Uterus (tissue), 4 donors: ENCODE measurements at places on chromosomes 11 and 22. TPM values are rescaled to one million over a fixed set of nuclear protein-coding genes. Genes with fewer than 3 reads are reported as not detected.

The ANGPTL5 gene
- not detected for total RNA-seq

GRCh38 chr11:73322382-73323306 is 14.6 kb downstream of the ARHGEF17 start:
- DNase-seq, result peak; percentile 69
- peak overlapping the region; percentile 98 for H3K27ac ChIP-seq
- no peak overlapping the region for H3K4me3 ChIP-seq
- peaks cover 35% of the 10 kb centered on the region for H3K4me1 ChIP-seq
- no peaks in the 10 kb centered on the region for H3K36me3 ChIP-seq
- H3K27me3 ChIP-seq, result no peaks in the 10 kb centered on the region

GRCh38 chr11:68122936-68123539 is 1.9 kb upstream of the CHKA start:
- no peak overlapping the region for H3K27ac ChIP-seq
- DNase-seq, result no peak
- H3K27me3 ChIP-seq, result no peaks in the 10 kb centered on the region
- no peak overlapping the region for H3K4me3 ChIP-seq
- no peaks in the 10 kb centered on the region for H3K36me3 ChIP-seq
- no peaks in the 10 kb centered on the region for H3K4me1 ChIP-seq

GRCh38 chr11:124728134-124728533 is 11.6 kb upstream of the NRGN start:
- no peak overlapping the region for H3K4me3 ChIP-seq
- no peak for DNase-seq
- no peaks in the 10 kb centered on the region for H3K27me3 ChIP-seq

DNA sequence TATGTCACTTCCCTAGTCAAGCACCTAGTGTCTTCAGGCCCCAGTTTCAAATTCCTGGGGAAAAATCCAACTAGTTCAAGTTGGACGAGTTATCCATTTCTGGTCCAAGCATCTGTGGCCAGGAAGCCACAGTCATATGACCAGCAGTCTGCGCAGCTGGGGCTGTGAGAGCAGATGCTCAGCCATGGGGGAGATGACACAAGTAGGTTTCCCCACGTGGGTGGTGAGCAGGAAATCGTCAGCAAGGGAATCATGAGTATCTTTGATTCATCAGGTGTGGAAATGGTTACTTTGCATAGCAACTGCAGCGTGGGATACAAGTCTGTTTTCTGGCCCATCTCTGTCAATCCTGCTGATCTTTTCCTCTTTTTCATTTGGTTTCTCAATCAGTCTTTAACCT is 185.3 kb downstream of the C11orf91 start:
- no peaks in the 10 kb centered on the region for H3K36me3 ChIP-seq
- DNase-seq, result no peak
- no peak overlapping the region for H3K4me3 ChIP-seq
- H3K27me3 ChIP-seq, result no peaks in the 10 kb centered on the region
- H3K27ac ChIP-seq, result no peak overlapping the region

The RASL10A gene
- 0.79 TPM for total RNA-seq

The GGTLC3 gene
- not detected for total RNA-seq

DNA sequence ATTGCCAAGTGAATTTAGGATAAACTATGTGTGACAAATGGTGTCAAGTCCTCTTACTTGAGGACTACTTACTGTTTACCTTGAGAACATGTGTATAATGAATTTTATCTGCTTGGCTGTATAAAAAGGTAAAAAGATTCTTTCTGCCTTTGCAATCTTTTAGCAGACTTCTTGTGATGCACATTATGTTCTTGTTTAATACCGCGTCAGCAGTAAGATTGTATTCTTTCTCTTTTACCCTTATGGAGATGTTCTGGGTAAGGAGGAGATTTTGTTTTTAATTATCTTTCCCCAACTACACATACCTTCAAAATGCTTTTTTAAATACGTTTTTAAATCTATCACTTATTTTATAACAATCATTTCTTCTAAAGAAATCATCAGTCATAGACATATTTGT is 1166.4 kb upstream of the CNTN5 start:
- no peak overlapping the region for H3K4me3 ChIP-seq
- H3K4me1 ChIP-seq, result no peaks in the 10 kb centered on the region
- no peaks in the 10 kb centered on the region for H3K27me3 ChIP-seq
- H3K27ac ChIP-seq, result no peak overlapping the region
- DNase-seq, result no peak

DNA sequence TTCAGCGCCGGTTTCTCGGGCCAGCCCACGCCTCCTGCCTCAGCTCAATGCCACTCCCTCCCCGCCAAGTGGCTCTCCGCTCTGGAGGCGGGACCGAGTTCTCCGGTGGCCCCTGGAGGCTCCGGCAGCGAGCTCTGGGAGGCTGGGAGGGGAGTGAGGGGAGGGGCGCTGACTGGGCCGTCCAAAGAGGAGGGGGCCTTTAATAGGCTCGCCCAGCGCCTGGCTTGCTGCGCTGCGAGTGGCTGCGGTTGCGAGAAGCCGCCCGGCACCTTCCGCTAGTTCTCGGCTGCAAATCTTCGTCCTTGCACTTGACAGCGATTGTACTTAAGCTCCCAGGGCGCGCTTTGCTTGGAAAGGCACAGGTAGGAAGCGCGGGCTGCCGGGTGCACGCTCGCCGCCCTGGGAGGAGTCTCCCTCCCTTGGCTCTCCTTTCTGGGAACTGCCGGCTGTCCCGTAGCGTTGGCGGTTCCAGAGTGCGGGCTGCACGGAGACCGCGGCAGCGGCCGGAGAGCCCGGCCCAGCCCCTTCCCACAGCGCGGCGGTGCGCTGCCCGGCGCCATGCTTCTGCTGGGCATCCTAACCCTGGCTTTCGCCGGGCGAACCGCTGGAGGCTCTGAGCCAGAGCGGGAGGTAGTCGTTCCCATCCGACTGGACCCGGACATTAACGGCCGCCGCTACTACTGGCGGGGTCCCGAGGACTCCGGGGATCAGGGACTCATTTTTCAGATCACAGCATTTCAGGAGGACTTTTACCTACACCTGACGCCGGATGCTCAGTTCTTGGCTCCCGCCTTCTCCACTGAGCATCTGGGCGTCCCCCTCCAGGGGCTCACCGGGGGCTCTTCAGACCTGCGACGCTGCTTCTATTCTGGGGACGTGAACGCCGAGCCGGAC is at the start of gene ADAMTS15:
Gene ADAMTS15, plus strand, starts transcription at position 230 of the 894 bp plus-strand sequence. Its CDS starts 329 bp downstream, at position 559.
- peak within 1 kb of the TSS; percentile 58 for H3K4me3 ChIP-seq
- DNase-seq, result peak; percentile 80
- H3K4me1 ChIP-seq, result peaks cover 2% of the 10 kb centered on the region
- peak within 1 kb of the TSS; percentile 56 for H3K27ac ChIP-seq
- no peaks in the 10 kb centered on the region for H3K27me3 ChIP-seq

The CDC42EP2 gene
- total RNA-seq, result 65.3 TPM

GRCh38 chr11:130122141-130122575 is 37.4 kb upstream of the ST14 start:
- H3K27ac ChIP-seq, result no peak overlapping the region
- no peaks in the 10 kb centered on the region for H3K36me3 ChIP-seq
- no peak for DNase-seq
- no peak overlapping the region for H3K4me3 ChIP-seq
- H3K4me1 ChIP-seq, result peaks cover 5% of the 10 kb centered on the region
- H3K27me3 ChIP-seq, result no peaks in the 10 kb centered on the region

The ARHGAP42 gene
- 16.8 TPM for total RNA-seq

DNA sequence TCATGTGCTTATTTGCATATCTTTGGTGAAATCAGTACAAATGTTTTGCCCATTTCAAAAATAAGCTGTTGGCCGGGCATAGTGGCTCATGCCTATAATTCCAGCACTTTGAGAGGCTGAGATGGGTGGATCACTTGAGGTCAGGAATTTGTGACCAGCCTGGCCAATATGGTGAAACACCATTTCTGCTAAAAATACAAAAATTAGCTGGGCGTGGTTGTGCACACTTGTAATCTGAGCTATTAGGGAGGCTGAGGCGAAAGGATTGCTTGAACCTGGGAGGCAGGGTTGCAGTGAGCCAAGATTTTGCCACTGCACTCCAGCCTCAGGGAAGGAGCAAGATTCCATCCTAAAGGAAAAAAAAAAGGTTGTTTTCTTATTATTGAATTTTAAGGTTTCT is 136.0 kb downstream of the SWAP70 start:
- no peaks in the 10 kb centered on the region for H3K27me3 ChIP-seq
- H3K4me3 ChIP-seq, result no peak overlapping the region
- no peaks in the 10 kb centered on the region for H3K36me3 ChIP-seq
- peaks cover 12% of the 10 kb centered on the region for H3K4me1 ChIP-seq
- H3K27ac ChIP-seq, result no peak overlapping the region
- DNase-seq, result no peak

DNA sequence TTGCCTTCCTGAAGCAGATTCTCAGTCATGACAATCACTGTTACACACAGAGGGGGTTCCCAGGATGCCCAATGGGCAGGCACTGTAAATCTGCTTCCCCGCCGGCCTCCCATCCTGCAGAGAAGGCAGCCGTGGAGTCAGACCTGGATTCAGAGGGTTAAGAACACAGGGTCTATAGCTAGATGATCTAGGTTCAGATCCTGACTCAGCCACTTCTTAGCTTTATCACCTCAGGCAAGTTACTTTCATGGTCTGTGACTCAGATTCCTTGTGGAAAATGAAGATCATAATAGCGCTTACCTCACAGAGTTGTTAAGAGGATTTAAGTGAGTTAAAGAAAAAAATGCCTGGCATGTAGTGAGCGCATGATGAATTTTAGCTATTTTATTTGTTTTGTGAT is 95.9 kb downstream of the TIMP3 start:
- no peaks in the 10 kb centered on the region for H3K4me1 ChIP-seq
- no peak for DNase-seq
- no peaks in the 10 kb centered on the region for H3K27me3 ChIP-seq
- H3K27ac ChIP-seq, result no peak overlapping the region
- H3K4me3 ChIP-seq, result no peak overlapping the region
- H3K36me3 ChIP-seq, result no peaks in the 10 kb centered on the region

The CYP2D6 gene
- 0.62 TPM for total RNA-seq

The APOBEC3C gene
- total RNA-seq, result 3.6 TPM

The E2F8 gene
- total RNA-seq, result not detected

GRCh38 chr11:6210274-6210955 is 5.1 kb downstream of the C11orf42 start:
- H3K27me3 ChIP-seq, result no peaks in the 10 kb centered on the region
- no peak for DNase-seq
- no peak overlapping the region for H3K4me3 ChIP-seq
- no peaks in the 10 kb centered on the region for H3K36me3 ChIP-seq
- H3K4me1 ChIP-seq, result no peaks in the 10 kb centered on the region

DNA sequence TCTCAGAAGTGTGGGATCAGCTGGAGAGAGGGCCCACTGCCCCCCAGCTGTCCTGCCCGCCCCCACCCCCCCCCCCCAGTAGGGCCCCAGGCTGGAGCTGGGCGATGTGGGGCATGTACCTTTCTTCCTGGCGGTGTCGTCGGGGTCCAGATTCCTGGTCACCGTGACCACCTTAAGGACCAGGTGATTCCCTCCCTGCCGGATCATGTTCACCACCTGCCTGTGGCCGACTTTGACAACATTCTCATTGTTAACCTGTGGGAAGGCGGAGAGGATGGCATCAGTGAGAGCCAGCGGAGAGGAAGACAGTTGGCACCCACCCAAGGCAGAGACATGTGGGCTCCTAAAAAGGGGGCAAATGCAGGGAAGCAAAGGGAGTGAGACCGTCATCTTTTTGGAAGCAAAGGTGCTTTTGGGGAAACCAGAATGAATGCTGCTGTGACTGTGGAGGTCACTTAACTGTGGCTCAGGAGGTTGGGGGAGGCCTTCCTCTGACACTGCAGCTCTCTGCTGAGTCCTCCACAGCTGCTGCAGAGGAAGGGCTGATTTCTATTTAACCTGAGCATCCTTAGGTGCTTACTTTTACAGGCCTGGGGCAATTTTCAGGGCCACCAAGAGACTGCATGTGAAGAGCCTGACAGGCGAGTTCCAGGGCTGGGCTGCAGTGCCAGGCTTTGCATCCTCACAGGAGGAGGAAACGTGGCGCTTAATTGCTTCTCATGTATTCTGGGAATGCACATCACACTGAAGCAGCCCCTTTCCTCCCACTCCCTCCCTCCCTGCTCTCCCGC is 104.5 kb downstream of the CTTN start:
- no peaks in the 10 kb centered on the region for H3K4me1 ChIP-seq
- H3K27ac ChIP-seq, result no peak overlapping the region
- no peaks in the 10 kb centered on the region for H3K36me3 ChIP-seq
- no peak for DNase-seq

The CLTCL1 gene
- total RNA-seq, result 6.0 TPM

DNA sequence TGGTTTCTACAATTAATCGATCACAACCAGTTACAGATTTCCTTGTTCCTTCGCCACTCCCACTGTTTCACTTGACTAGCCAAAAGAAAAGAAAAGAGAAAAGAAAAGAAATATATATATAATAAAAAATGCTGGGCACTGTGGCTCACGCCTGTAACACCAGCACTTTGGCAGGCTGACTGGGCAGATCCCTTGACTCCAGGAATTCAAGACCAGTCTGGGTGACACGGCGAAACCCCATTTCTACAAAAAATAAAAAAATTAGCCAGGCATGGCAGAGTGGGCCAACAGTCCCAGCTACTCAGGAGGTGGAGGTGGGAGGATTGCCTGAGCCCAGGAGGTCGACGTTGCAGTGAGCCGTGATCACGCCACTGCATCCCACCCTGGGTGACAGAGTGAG is 83.8 kb downstream of the NAT10 start:
- H3K4me1 ChIP-seq, result no peaks in the 10 kb centered on the region
- H3K27ac ChIP-seq, result no peak overlapping the region
- H3K4me3 ChIP-seq, result no peak overlapping the region
- H3K27me3 ChIP-seq, result no peaks in the 10 kb centered on the region
- no peak for DNase-seq

DNA sequence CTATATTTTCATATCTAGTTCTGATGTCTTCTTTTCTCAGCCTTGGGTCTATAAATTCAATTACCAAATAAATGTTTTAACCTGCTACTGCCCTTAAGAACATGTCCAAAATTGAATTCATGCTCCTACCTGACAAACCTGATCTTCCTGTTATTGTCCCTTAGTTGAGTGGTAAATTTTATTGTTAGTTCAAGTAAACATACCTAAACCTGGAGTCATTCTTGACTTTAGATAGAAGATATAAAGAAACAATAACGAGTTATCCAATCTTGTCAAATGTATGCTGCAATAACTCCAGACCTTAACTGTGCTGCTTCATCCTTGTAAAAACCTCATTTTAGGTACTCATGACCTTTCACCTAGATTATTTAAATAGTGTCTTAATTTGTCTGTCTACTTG is 34.6 kb upstream of the SC5D start:
- H3K4me1 ChIP-seq, result no peaks in the 10 kb centered on the region
- no peak overlapping the region for H3K4me3 ChIP-seq
- no peaks in the 10 kb centered on the region for H3K27me3 ChIP-seq
- no peaks in the 10 kb centered on the region for H3K36me3 ChIP-seq

DNA sequence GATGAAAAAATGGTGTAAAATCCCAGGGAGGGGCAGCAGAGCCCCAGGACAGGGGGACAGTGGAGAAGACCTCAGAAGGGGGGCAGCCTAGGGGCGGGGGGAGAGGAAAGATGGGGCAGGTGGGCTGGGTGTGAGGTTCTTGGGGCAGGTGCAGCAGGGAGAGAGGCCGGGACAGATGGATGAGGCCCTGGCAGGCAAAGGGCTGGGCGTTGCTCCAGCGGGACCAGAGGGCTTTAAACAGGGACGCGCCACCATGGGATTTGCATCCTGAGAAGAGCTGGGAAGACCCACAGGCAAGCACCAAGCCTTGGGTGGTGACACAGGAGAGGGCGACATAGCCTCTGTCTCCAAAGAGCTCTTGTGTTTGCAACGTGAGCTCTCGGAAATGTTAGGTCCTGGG is 1342.8 kb downstream of the TBC1D22A start:
- H3K4me1 ChIP-seq, result no peaks in the 10 kb centered on the region
- DNase-seq, result no peak
- no peaks in the 10 kb centered on the region for H3K27me3 ChIP-seq
- no peaks in the 10 kb centered on the region for H3K36me3 ChIP-seq

GRCh38 chr11:72039031-72039855 is 40.5 kb downstream of the IL18BP start:
- peaks cover 4% of the 10 kb centered on the region for H3K4me1 ChIP-seq
- H3K36me3 ChIP-seq, result no peaks in the 10 kb centered on the region
- H3K4me3 ChIP-seq, result peak overlapping the region; percentile 54
- peak overlapping the region; percentile 95 for H3K27ac ChIP-seq
